NCI-H1436 treated with DMSO at 0.1 percent for 48 hours (cell line): ENCODE measurements at places on chromosomes 5 and 9.

DNA sequence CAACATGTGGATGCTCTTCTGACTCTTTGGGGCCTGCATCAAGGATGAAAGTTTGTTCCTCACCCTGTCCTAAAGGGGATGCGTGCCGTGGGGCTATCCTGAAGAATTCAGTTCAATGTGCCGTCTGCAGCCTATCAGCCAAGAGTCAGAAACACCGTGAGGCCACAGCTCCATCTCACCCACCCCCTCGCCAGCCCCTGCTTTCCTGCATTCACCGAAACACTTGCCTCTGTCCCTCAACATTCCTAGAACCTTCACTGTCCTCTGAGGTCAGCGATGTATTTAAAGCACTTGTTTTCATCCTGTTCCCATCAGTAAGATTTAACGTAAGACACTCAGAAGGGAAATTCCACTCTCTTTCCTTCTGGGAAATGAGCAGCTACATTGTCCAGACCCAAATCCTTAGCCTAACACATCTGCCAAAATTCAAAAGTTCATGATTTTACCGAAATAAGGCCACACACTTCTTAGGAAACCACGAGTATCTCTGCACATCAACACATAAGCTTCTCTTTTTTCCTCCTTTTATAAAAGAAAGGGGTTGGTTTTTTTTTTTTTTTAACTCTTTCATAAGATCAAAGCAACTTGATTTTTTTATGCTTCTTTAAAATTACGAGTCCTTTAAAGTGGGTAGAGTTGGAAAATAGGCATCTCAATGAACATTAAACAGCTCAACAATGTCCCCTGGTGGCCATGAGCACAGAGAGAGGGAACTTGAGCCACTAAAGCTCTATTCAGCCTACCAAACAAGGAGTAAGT lies 100.7 kb downstream of the SUSD1 start:
- DNase-seq, result no peak

DNA sequence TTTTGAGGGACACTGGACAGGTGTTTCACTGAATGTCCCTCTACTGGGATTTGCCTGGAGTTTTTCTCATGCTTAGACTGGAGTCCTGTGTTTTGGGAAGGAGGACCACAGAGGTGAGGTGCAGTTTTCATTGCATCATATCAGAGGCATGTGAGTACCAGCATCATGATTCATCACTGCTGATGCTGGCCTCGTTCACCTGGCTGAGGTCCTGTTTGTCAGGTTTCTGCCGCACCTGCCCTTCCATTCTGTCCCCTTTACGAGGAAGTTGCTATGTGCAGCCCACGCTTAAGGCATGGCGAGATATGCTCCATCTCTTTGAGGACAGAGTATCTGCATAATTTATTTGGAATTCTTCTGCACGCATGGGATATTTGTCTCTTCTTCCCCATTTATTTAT lies 162.1 kb downstream of the TENT4A start:
- DNase-seq, result no peak

- no peak for DNase-seq
Observed at GRCh38 chr9:86649913-86650312, 295.7 kb upstream of the TUT7 start.

GRCh38 chr5:42718591-42718990 lies 38.0 kb upstream of the CCDC152 start:
- DNase-seq, result no peak

GRCh38 chr9:406886-407654 lies 192.4 kb downstream of the DOCK8 start:
- DNase-seq, result no peak

- no peak for DNase-seq
Observed at GRCh38 chr5:50744776-50745175, 78.3 kb downstream of the PARP8 start.

DNA sequence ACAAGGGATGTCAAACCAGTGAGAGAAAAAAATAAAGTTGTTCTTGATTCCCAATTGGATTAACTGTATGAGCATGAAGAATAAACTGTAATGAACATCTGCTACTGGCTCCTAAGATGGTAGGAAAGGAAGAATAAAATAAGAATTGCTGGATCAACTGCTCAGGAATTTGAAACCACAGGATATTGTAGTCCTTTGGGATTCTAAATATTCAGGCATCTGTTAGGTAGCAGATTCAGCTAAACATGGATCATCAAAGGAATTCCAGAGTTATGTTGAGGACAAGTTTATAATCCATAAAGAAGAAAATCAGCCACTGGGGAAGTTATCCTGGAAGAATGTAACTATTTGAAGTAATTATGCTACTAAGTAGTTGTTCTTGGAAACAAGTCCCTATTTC lies 65.8 kb downstream of the ISL1 start:
- DNase-seq, result no peak
